ENCODE measurements at places on chromosomes 16 and 17. TPM values are rescaled to one million over a fixed set of nuclear protein-coding genes. Genes with fewer than 3 reads are reported as not detected.

PRSS8 gene
- 84.4 TPM for total RNA-seq

SLC16A5 gene
- 74.0 TPM for total RNA-seq

ANKS4B gene
- total RNA-seq, result 0.11 TPM

EFTUD2 gene
- 90.1 TPM for total RNA-seq

TAX1BP3 gene
- 146 TPM for total RNA-seq

CD300LF gene
- total RNA-seq, result 8.6 TPM

CFAP97D1 gene
- total RNA-seq, result 0.06 TPM

CTRB1 gene
- total RNA-seq, result 6.5 TPM

KRTAP3-2 gene
- total RNA-seq, result not detected

NDUFAF8 gene
- total RNA-seq, result 12.7 TPM

CTF1 gene
- total RNA-seq, result 9.8 TPM

MT1A gene
- total RNA-seq, result 1.1 TPM

DNA sequence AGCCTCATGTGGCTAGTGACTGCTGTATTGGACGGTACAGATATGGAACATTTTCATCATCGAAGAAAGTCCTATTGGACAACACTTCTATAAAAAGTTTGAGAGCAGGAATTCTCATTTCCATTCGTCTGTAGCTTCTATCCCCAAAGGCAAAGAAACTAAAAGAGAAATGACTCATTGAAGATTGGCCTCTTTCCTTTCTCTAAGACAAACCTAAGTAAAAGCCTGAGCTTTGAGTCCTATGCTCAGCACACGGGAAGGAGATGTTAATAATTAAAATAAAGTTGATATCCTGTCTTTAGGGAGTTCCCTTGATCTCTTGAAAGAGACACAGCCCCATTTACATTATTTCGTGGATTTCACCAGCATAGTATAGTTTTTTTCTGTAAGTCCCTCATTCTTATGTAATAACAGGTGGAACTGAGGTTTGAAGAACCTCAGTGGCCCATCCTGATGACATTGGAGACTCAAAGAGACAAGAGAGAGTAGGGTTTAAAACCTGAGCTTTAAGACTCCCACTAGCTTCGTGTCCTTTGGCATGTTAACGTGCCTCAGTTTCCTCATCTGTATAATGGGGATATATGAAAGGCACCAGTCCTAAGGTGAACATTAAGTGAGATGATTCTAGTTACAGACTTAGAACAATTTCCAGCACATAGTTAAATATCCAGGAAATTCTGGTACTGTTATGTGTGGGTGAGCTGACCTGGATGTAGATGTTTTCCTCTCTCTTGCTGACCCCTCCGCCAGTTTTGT, 174.0 kb downstream of the IRX3 start:
- H3K4me3 ChIP-seq, result no peak overlapping the region
- H3K36me3 ChIP-seq, result peaks cover 7% of the 10 kb centered on the region
- H3K27me3 ChIP-seq, result no peaks in the 10 kb centered on the region
- no peak for DNase-seq

DNA sequence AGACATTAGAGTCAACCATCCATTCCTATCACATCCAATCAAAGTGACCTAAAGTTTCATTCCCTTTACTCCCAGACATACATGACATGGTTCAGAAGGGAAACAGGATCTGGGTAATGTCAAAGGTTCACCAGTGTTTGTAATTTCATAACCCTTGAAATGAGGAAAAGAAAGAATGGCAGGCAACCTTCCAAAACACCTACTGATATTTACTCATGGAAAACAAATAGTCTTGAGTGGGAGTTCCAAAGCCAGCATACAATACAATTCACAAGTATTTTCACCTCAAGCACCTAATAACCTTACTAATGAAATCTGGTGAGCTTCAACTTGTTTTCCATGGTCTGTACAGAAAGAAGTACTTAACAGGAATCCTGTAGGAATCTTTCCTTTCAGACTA, 72.5 kb upstream of the AXIN2 start:
- no peak overlapping the region for H3K27ac ChIP-seq
- H3K4me3 ChIP-seq, result no peak overlapping the region
- H3K27me3 ChIP-seq, result no peaks in the 10 kb centered on the region
- H3K36me3 ChIP-seq, result no peaks in the 10 kb centered on the region
- peak; percentile 48 for DNase-seq

DNA sequence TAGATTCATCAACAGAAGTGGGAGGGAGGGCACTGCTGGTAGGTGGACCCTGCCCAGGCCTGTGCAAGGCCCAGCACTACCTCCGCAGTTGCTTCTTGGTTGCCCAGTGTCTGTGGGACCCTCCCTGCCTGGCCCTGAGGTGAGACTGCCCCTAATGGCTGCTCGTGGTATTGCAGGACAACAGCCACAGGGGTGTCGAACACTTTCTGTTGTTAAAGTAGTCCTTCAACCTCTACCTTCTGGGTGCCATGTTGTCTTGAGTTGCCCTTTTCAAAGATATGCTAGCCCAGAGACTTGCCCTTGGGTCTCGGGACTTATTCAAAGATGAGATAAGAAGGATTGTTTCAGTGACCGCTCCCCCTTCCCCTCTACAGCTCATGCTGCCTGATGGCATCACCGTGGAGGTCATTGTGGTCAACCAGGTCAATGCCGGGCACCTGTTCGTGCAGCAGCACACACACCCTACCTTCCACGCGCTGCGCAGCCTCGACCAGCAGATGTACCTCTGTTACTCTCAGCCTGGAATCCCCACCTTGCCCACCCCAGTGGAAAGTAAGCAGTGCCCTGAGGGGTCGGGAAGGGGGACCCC, 29.1 kb downstream of the AKAP1 start:
- no peak overlapping the region for H3K27ac ChIP-seq
- H3K27me3 ChIP-seq, result no peaks in the 10 kb centered on the region
- H3K36me3 ChIP-seq, result peaks cover 13% of the 10 kb centered on the region
- no peak for DNase-seq

- no peak overlapping the region for H3K27ac ChIP-seq
- no peak for DNase-seq
- H3K36me3 ChIP-seq, result no peaks in the 10 kb centered on the region
- H3K27me3 ChIP-seq, result peaks cover 3% of the 10 kb centered on the region
- no peak overlapping the region for H3K4me3 ChIP-seq
These were observed 5.5 kb downstream of the TVP23A start for GRCh38 chr16:10813099-10813455.

GRCh38 chr16:87108278-87108677, 208.9 kb downstream of the C16orf95 start:
- DNase-seq, result no peak
- H3K4me1 ChIP-seq, result no peaks in the 10 kb centered on the region
- H3K36me3 ChIP-seq, result no peaks in the 10 kb centered on the region

- H3K4me3 ChIP-seq, result peak overlapping the region; percentile 80
- peaks cover 9% of the 10 kb centered on the region for H3K4me1 ChIP-seq
- peak; percentile 100 for DNase-seq
- H3K27ac ChIP-seq, result peak overlapping the region; percentile 87
- H3K27me3 ChIP-seq, result no peaks in the 10 kb centered on the region
These were observed 23.4 kb downstream of the TRPV2 start for GRCh38 chr17:16438557-16439302.

DNA sequence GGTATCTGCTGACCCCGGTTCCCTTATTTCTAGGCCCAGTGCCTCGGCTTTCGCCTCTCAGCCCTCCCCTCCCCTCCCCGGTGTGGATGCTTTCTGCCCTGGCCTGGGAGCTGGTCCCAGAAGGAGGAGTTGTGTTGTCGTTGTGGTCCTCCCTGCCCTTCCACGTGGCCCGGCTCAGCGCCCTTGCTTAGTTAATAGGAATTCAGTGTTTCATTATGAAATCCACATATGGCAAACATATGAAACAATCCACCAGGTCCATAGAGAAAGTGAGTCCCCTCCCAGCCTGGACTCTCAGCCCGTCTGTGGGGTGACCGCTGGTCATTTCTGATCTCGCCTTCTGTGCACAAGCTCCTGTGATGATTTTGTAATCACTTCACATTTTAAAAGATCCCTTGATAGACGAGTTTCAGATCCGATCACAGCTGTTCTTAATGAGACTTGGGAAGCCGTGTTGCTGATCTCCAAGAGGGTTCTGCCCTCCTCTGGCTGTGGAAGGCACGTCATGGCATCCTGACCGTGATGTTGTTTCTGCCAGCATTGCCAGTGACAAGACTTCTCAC, 112.1 kb downstream of the BANP start:
- H3K27me3 ChIP-seq, result no peaks in the 10 kb centered on the region
- no peak overlapping the region for H3K4me3 ChIP-seq
- peak; percentile 52 for DNase-seq
- peaks cover 4% of the 10 kb centered on the region for H3K36me3 ChIP-seq
- H3K27ac ChIP-seq, result no peak overlapping the region
- H3K4me1 ChIP-seq, result peaks cover 18% of the 10 kb centered on the region

DNA sequence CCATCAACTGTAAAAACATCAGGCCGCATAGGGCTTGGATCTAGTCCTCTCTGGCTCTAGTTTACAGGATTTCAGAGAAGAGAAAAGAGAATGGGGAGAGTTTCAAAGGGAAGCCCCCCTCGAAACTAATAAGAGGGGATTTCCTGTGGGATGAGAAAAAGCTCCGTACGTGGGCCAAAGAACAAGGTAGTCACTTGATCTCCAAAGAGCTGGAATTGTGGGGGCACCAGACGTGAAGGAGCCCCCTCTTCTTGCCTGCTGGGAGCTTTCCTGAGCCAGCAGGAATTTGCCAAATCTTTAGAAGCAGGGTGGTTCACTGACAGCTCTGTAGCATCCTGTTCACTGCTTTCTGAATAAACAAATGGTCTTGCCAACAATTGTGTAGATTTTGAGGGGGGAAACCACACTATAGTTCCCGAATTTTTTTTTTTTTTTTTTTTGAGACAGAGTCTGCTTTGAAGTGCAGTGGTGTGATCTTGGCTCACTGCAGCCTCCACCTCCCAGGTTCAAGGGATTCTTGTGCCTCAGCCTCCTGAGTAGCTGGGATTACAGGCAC, 7.0 kb upstream of the TMIGD1 start:
- peak overlapping the region; percentile 61 for H3K27ac ChIP-seq
- peaks cover 5% of the 10 kb centered on the region for H3K4me1 ChIP-seq
- H3K27me3 ChIP-seq, result no peaks in the 10 kb centered on the region
- peak; percentile 28 for DNase-seq
- H3K36me3 ChIP-seq, result no peaks in the 10 kb centered on the region
- H3K4me3 ChIP-seq, result no peak overlapping the region

DNA sequence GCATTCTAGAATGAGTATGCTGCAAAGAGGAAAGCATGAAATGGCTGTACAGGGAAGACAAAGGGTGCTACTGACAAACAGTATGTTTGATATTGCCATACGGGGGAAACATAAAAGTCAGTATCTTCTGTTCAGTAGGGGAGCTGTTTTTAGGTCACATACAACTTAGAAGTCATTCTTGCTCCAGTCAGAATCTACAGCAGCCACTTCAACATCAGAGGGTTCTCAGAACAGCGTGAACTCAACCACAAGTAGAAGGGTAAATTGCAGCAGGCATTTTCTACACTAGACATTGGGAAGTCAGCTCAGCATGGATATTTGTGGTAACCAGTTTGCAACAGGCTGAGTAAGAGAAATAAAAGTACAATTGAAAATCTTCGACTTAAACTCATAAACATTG, 1241.8 kb upstream of the GOT2 start:
- H3K27ac ChIP-seq, result no peak overlapping the region
- H3K36me3 ChIP-seq, result no peaks in the 10 kb centered on the region
- no peaks in the 10 kb centered on the region for H3K4me1 ChIP-seq

- no peaks in the 10 kb centered on the region for H3K27me3 ChIP-seq
- H3K4me1 ChIP-seq, result peaks cover 4% of the 10 kb centered on the region
- no peak overlapping the region for H3K27ac ChIP-seq
These were observed 11.7 kb downstream of the CCDC57 start for GRCh38 chr17:82200743-82201497.

GRCh38 chr17:5078106-5079028, at the start of gene ZFP3:
Gene ZFP3, plus strand, starts transcription at chr17:5078467. Its CDS starts 13,038 bp downstream, at chr17:5091505.
- H3K27me3 ChIP-seq, result no peaks in the 10 kb centered on the region
- peak within 1 kb of the TSS; percentile 92 for H3K27ac ChIP-seq
- peaks cover 8% of the 10 kb centered on the region for H3K4me1 ChIP-seq
- H3K36me3 ChIP-seq, result no peaks in the 10 kb centered on the region
- DNase-seq, result peak; percentile 91

- H3K27me3 ChIP-seq, result no peaks in the 10 kb centered on the region
- no peak overlapping the region for H3K4me3 ChIP-seq
- peaks cover 42% of the 10 kb centered on the region for H3K36me3 ChIP-seq
- no peak overlapping the region for H3K27ac ChIP-seq
- no peak for DNase-seq
- no peaks in the 10 kb centered on the region for H3K4me1 ChIP-seq
These were observed 165.3 kb upstream of the ZNF267 start for GRCh38 chr16:31708348-31708747.

DNA sequence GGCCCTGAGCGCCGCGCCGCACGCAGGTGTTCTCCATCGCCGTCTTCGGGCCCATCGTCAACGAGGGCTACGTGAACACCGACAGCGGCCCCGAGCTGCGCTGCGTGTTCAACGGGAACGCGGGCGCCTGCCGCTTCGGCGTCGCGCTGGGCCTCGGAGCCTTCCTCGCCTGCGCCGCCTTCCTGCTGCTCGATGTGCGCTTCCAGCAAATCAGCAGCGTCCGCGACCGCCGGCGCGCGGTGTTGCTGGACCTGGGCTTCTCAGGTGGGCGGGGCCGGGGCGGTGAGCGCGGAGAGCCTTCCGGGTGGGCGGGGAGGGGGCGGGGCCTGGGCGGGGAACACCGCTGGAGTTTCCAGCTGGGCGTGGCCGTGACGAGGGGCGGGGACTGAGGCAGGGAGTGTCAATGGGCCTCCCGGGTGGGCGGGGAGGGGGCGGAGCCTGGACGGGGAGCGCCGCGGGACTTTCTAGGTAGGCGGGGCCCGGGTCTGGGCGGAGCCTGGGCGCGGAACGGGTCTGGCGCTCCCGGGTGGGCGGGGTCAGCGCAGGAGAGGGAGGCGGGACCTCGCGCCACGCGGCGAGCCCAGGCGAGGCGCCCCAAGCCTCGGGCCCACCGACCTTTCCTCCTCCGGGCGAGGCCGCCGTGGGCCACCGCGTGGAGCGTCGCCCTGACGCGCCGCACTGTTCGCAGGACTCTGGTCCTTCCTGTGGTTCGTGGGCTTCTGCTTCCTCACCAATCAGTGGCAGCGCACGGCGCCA, 2.4 kb downstream of the SYNGR3 start:
- H3K4me1 ChIP-seq, result no peaks in the 10 kb centered on the region
- H3K27me3 ChIP-seq, result peaks cover 27% of the 10 kb centered on the region
- peak; percentile 93 for DNase-seq
- H3K4me3 ChIP-seq, result peak overlapping the region; percentile 10

- no peaks in the 10 kb centered on the region for H3K27me3 ChIP-seq
- H3K36me3 ChIP-seq, result peaks cover 11% of the 10 kb centered on the region
- H3K4me1 ChIP-seq, result no peaks in the 10 kb centered on the region
- H3K27ac ChIP-seq, result no peak overlapping the region
These were observed 1.7 kb upstream of the COL1A1 start for GRCh38 chr17:50203086-50203485.

DNA sequence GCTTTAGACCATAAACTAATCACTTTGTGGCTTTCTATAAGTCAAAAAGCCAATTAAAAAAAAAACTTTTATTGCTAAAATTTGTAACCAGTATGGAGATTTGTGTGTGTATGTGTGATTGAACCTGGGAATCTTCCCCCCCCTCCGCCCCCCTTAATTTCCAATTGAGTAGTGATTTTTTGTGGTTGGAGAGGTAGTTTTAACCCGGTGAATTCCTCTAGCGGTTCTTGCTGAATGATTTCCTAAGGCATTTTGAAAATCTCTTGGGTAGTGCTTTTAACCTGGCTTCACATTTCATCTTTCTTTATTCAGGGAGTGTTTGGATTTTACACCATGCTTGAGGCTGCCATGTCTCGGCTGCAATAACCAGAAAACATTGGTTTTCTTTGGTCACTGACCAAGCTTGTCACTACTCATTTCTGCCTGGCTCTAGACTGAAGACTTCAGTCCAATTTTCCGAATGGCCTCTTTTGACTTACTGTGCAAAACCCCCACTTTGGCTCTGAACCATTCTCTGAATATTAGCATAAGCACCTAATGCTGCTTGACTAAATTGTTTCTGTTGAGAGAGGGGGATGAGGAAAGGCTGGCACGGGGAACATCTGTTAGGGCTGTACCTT, 35.6 kb downstream of the PRKCA start:
- H3K27ac ChIP-seq, result no peak overlapping the region
- H3K27me3 ChIP-seq, result no peaks in the 10 kb centered on the region
- peaks cover 22% of the 10 kb centered on the region for H3K4me1 ChIP-seq
- no peaks in the 10 kb centered on the region for H3K36me3 ChIP-seq
- peak; percentile 42 for DNase-seq
